ENCODE measurements at places on chromosomes 5 and 9.

DNA sequence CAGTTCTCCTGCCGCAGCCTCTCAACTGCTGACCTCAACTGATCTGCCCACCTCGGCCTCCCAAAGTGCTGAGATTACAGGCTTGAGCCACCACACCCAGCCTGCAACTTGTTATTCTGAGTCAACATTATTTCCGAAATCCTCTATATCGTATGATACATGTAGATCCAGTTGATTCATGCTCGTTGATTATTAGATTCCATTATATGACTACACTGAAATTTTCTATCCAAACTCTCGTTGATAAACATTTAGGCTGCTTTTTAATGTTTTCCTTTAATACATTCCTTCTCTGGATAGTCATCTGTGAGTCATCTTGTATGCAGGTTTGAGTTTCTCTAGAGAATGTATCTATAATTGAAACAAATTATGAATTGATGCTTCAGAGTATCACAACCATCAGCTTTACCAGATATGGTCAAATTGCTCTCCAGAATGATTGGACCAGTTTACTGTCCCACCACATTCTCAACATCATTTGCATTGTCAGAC, 4.1 kb downstream of the CDK7 start:
- DNase-seq, result no peak

- DNase-seq, result no peak
Observed at GRCh38 chr5:43041110-43041668, 1.1 kb upstream of the ANXA2R start.

GRCh38 chr5:140925806-140926442, at the start of gene PCDHAC1:
Gene PCDHAC1, plus strand, starts transcription at chr5:140926299. Its CDS starts 594 bp downstream, at chr5:140926893.
- DNase-seq, result no peak

- no peak for DNase-seq
Observed at GRCh38 chr5:96278981-96279380, 154.1 kb downstream of the PCSK1 start.

- DNase-seq, result no peak
Observed at GRCh38 chr5:147963948-147964693, 57.8 kb upstream of the C5orf46 start.

GRCh38 chr5:166963596-166963995, 1327.8 kb upstream of the WWC1 start:
- DNase-seq, result no peak

DNA sequence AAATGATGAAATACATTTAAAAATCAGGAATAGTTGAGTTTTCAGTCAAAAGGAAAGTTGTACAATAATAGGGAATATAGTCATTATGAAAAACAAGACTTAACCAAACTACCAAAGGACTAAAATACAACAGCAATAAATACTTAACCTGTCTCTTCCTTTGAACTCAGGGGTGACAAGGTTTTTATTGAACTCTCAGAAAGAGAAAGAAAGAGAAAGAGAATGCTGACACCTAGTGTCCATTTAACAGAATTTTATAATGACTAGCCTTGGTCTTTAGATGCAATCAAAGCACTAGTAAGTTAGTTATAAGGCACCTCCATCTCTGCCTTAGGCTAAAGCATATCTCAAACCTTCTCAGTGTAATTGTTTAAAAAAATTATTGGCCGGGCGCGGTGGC, 47.5 kb downstream of the UIMC1 start:
- DNase-seq, result no peak

DNA sequence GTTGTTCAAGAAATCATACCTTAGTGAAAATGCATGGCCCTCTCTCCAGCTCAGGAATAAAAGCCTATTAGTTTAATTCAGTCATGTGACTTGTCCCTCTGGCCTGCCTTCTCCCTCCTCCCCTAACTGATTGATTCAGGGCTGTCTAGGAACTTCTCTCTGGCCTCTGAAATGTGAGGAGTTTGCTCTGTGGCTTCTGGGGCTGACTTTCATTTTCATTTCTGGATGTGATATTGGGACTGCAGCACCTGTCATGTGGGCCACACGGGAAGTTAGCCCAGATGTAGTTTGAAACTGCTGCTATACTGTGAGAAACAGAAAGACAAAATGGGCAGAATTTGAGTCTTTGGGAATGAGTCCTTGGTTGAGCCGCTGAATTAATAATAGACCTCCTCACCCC, 44.8 kb downstream of the PARP8 start:
- peak; percentile 37 for DNase-seq

GRCh38 chr5:139635191-139635590, 13.0 kb upstream of the CXXC5 start:
- no peak for DNase-seq

DNA sequence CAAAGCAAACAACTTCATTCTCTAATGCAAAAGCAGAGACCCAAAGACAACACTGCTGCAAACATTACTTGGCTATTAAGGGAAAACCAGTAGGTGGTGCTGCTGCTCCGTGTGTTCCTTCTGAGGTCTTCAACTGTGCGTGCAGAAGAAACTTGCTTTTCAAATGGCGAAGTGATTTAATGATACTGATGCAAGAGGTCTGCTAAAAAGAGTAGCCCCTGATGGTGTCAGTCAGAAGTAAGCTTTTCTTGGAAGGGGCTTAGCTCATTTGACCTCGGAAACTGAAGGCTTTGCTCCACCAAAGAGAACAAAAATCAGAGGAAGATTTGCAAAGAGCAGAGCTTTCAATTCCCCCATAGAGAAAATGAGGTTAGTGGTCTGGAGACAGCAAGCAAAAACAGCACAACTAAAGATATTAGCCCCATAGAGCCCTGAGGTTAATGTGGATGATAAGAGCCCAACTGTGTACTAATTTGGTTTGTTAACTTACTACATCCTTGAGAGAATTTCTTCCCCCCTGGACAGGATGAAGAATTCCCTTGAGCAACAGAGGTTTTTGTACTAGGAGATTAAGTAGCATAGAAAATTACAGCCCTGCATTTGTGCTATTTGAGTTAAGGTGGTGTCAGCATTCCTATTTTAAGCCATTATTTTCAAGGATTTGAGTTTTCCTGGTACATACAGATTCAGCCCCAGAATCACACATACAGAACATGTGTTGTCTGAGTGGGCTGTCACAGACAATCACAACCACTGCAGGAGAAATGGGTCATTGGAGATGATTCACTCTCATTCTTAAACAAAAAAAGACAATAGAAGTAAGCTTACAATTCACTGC, 153.2 kb upstream of the C9orf72 start:
- DNase-seq, result peak; percentile 11

GRCh38 chr9:136243631-136244030, 2.0 kb downstream of the QSOX2 start:
- DNase-seq, result no peak

GRCh38 chr5:151097820-151098767, 17.3 kb upstream of the TNIP1 start:
- peak; percentile 36 for DNase-seq

GRCh38 chr5:72436796-72437471, 70.3 kb downstream of the ZNF366 start:
- no peak for DNase-seq

DNA sequence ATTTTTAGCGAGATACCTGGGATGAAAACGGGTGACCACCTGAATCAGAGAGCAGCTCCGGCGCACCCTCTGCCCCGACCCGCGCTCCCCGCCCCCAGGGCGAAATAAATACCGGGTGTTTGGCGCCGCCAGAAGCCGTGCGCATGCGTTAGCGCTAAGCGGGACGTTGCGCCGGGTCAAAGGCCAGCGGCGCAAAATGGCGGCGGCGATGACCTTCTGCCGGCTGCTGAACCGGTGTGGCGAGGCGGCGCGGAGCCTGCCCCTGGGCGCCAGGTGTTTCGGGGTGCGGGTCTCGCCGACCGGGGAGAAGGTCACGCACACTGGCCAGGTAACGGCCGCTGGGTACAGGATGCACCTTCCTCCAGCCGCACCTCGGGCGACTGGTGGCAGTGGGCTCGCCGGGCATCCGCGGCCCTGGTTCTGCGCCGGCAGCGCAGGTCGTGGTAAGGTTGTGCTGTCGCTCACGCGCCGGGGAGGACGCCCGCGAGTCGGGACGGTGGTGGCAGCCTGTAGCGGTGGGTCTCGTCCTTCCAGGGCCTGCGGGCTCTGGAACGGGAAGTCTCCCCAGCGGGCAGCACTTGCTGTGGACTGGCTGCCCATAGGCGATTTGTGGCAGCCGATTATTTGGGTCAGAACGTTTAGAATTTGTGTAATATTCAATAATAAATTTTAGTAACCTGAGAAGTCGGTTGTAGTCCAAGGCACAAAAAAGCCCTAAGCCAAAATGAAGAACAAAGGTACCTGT, at the start of gene NDUFS6:
Gene NDUFS6, plus strand, starts transcription at position 186 of the 745 bp plus-strand sequence. Its CDS starts 11 bp downstream, at position 197.
- DNase-seq, result peak; percentile 81

DNA sequence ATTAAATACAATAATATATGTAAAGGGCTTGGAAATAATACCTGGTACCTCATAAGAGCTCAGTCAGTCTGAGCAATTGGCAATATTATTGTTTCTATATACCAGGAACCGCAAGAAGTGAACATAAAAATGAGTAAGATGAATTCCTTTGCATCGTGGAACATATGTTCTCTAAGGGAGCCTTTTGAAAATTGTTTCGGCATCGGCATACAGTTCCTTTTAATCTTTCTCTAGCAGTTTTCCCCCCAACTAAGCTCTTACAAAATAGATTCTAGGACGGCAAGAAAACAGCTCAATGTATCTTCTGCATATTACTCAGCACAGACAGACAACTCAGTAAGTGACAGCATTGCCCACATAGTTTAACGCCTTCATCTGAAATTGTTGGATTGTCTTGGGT, 426.6 kb upstream of the WWC1 start:
- DNase-seq, result no peak

GRCh38 chr9:35164711-35165110, 2.9 kb downstream of the UNC13B start:
- no peak for DNase-seq

DNA sequence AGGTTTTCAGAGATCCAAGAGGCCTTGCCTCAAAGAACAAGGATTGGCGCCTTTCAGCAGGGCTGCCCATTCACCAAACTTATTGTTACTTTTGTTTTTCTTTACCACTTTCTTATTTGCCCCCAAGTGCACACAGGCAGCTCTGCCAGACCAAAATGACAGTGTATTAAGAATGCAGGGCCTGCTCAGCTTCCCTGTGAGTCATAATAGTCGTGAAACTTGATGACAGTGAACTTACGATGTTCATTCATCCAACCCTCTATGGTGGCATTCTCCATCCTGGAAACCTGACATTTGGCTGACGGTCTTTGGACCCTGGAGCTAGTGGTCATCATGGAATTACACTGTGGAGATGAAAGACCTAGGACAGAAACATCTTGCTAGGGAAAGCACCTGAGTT, 44.3 kb downstream of the UBE2QL1 start:
- DNase-seq, result no peak

DNA sequence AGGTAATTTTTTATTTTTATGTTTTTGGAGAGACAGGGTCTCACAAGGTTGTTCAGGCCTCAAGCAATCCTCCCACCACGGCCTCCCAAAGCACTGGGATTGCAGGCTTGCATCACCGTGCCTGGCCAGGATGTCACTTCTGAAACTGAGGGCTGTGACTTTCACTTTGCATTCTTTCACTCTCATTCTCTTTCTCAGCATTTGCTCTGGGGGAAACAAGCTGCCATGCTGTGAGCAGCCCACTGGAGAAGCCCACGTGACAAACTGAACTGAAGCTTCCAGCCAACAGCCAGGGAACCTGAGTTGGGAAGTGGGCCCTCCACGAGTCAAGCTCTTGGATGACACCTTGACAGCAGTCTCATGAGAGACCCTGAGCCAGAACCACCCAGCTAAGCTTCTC, 109.4 kb downstream of the C5orf15 start:
- no peak for DNase-seq

DNA sequence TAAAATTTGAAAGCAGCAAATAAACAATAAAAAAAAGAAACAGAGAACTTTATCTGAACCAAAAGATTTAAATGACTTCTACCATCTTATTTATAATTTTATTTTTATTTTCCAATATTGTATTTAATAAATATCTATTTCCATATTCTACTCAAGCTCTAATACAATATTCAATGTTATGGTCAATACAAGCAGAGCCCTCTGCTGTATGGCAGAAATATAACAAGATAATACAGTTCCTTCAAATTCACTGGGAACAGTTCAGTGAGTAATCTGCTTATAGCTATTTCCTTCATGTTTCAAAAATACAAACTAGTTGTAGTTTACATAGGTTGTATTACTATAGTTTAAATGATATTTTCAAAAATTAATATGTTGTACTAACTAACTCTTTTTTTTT, 332.7 kb downstream of the PRDM9 start:
- no peak for DNase-seq

- DNase-seq, result no peak
Observed at GRCh38 chr5:429453-430188, 13.4 kb upstream of the EXOC3 start.

DNA sequence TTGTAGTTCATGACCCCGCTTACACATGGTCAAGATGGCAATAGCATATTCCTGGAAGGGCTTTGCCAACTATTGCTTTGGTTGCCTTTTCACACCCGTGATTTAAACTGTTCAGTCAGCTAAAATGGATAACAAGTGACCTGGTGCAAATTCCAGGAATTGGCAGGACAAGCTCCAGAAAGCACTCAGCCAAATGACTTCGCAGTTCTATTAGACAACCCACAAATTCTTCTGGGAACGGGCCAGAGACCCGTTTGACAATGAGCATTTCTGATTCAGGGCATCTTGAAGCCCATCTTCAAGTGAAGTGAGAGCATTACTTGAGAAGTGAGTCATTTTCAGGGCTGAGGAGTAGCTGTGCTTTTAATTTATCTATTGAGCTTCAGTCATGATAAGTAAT, 165.0 kb downstream of the DROSHA start:
- no peak for DNase-seq

DNA sequence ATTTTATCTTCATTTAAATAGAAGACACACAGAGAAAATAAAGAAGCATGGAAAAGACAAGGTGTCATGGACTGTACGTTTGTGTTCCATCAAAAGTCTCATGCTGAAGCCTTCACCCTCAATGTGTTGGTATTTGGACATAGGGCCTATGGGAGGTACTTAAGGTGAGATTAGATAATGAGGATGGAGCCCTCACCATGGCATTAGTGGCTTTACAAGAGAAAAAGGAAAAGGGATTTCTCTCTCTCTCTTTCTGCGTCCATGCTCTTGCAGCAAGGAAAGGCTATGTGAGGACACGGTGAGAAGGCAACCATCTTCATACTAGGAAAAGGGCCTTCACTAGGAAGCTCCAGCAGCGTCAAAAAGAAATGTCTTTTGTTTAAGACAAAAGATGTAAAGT, 797.0 kb upstream of the CDH10 start:
- DNase-seq, result no peak

DNA sequence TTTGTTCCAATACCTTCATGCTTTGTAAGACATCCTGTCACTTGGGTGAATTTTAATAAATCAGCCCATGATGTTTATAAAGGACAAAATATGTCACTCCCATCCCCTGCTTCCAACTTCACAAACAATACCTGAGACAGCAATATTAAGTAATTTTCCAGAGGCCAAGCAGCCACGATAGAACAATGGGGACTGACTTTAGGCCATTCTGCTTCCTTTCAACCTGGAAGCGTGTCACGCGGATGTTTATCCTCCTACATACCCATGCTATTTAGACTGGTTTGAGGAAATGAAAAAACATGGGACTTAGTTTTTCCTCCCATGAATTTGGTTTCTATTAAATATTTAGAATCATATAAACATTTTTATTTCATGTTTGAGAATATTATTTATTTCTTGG, 82.9 kb downstream of the GRAMD2B start:
- no peak for DNase-seq

- DNase-seq, result no peak
Observed at GRCh38 chr5:102850503-102850902, 95.4 kb downstream of the PAM start.

- no peak for DNase-seq
Observed at GRCh38 chr5:4028384-4028783, 432.8 kb downstream of the IRX1 start.
